ENCODE measurements at places on chromosomes 12 and 14. TPM values are rescaled to one million over a fixed set of nuclear protein-coding genes. Genes with fewer than 3 reads are reported as not detected.

Gene KRT8
- 0.52 TPM for total RNA-seq

DNA sequence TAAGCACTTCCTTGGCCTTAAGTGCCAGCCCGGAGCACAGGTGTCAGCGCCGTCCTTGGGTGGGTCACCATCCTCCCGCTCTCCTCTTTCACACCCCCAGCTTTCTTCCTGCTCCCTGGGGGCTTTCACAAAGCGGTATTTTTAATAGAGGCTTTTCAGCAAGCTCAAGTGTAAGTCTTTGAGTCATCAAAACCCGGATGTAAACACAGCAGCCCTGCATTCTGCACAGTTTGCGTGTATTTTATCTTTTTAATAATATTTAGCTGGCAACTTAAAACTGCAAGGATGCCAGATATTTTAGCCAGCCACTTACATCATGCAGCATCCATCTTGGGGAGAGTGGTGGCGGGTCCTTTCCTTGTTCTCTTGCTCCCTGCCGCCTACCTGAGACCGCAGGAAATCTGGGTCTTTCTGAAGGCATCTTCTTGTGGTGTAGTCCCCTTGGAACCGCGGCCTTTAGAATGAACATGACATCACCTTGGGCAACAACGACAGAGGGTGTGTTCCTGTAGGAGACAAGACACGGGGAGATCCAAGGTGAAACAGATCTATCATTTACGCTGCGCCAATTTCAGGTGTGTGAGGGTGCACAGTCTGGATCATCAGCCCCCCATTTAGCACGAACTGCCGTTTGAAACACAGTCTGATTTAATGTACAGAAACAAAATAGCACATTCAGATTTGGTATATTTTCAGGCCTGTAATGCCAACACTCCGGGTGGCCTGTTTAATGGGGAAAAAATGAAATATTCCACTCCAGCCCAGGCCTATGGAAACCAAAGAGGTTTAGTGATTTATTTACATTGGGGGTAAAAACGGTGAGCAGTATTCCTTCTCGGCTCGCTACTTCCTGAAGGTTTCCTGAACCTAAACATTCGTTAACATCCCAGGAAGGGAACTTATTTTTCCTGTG, 12.5 kb upstream of the IRF2BPL start:
- no peak for DNase-seq

GRCh38 chr14:52154992-52155650, 86.3 kb upstream of the NID2 start:
- DNase-seq, result no peak

DNA sequence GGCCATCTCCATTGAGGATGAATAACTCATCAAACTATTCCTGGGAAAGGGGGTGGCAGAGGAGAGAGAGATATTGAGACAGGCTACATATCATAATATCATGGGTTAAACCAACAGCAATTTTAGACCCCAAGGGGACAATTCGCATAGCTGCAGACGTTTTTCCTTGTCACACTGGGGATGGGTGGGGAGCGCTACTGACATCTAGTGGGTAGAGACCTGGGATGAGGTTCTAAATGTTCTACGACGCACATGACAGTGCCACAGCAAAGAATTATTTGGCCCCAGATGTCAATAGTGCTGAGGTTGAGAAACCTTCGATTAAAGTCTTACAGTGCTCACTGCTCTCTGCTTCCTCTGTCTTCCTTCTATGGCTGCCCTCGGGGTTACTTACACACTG, 425.6 kb downstream of the NRXN3 start:
- no peak for DNase-seq

GRCh38 chr12:44184499-44185206, 348.8 kb downstream of the TMEM117 start:
- DNase-seq, result no peak
